Muscle of arm (tissue), 14 donors: ENCODE measurements at places on chromosomes 3 and 15.

DNA sequence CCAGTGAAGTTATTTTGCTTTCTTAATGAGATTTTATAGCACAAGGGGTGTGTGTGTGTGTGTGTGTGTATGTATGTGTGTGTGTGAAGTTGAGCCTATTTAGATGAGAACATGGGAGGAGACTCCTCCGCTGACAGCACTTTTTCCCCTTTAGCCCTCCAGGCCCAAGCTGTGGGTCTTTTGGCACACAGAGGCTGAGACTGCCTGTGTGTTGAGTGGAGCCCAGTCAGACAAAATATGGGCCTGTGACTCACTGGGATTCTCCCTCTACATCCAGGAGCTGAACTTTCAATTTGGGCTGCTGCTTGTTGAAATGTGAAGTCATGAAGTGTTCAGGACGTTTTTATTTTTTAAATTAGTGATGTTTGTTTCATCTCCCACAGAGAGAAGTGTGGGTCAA, 108.0 kb downstream of the MFSD1 start:
- DNase-seq: peak; percentile 11

DNA sequence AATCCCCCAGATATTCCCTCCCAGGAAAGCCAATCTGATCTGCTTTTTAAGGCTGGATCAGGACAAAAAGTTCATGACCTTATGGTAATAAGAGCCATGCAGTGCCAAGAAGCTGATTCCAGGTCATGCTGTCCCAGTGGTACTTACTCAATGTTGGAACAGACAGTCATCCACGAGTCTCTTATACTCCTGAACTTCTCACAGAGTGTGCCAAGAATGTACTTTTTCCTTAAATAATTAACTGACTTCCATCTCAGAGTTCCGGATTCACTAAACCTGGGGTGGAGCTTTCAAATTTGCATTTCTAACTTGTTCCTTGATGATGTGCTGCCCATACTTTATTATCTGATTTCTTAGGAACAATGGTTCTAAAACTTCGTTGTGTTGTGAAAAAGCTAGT, 3.4 kb upstream of the P3H2 start:
- DNase-seq: no peak

DNA sequence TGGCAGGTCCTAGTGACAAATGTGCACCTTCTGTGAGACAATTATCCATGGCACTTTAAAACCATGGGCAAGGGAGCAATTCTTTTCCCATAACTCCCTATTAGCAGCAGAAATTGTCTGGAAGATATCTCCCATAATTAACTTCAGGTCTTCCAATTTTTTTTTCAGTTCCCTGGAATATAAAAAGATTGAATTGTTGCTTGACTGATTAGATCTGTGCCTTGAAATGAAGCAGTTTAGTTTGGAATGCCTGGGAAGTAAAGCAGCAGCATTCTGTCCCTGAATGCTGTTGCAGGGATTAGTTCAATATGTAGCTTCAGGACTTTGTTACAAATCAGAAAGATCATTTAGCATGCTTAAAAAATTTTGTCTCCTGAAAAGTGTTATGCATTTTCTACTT, 137.0 kb upstream of the GOLGA6L4 start:
- no peak for DNase-seq

- DNase-seq: peak; percentile 56
Observed at GRCh38 chr3:68666429-68667136, 265.8 kb downstream of the TAFA4 start.

DNA sequence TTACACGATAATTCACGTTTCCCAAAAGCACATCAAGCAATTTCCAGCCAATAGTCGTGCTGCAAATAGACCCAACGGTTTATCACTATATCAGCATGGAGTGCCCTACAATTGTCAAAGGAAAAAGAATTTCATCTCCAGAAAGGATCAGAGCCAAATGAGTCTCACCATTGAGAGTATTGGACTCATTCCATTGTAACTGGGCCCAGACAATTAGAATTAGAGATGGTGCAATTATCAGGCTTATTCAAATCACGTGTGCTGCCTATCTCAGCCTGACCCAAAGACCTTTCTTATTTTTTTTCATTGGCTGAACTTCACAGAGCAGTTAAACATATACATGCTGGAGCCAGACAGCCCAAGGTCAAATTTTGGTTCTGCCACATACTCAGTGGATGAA, 87.0 kb upstream of the LRTM1 start:
- no peak for DNase-seq

DNA sequence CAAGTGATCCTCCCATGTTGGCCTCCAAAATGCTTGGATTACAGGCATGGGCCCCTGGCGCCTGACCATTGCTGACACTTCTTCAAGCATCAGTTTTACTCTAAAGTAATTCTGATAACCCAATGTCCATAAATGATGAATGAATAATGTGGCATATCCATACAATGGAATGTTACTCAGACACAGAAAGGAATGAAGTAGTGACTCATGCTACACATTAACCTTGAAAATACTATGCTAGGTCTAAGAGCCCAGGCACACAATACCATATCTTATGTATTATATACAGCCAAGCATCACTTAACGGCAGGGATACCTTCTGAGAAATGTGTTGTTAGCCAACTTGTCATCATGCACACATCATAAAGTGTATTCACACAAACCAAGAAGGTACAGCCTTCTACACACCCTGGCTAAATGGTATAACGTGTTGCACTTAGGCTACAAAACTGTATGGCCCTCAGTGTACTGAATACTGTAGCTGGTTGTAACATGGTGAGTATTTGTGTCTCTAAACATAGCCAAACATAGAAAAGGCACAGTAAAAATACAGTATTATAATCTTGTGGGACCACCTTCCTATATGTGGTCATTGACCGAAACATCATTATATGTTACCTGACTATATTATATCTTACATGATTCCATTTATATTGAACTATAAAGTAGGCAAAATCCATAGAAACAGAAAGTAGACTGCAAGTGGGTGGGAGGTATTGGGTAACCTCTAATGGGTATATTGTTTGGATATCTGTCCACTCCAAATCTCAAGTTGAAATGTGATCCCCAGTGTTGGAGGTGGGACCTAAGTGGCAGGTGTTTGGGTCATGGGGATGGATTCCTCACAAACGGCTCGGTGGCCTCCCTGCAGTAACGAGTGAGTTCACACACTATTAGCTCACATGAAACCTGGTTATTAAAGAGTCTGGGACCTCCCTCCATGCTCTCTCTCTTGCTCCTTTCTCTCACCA, 31.4 kb downstream of the MKRN2 start:
- DNase-seq: no peak

DNA sequence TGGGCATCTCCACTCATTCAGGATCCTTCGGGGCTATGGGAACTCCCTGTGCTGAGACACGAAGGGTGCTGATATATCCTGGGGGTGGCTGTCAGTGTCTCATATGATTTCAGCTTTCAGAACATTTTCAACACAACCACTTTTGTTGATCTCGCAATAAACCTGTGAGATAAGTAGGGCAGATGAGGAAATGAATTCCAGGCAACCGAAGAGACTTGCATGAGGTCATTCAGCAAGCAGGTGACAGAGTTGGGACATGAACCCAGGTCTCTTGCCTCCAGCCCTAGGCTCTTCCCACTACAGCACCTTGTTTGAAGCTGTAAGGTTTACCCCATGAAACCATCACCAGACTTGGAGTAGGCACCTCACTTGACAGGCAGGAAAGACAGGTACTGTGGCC, 16.6 kb downstream of the DUOX1 start:
- no peak for DNase-seq

GRCh38 chr15:56242576-56243162, 1.0 kb downstream of the RFX7 start:
- no peak for DNase-seq

GRCh38 chr3:176799675-176800074, 397.6 kb downstream of the TBL1XR1 start:
- no peak for DNase-seq

DNA sequence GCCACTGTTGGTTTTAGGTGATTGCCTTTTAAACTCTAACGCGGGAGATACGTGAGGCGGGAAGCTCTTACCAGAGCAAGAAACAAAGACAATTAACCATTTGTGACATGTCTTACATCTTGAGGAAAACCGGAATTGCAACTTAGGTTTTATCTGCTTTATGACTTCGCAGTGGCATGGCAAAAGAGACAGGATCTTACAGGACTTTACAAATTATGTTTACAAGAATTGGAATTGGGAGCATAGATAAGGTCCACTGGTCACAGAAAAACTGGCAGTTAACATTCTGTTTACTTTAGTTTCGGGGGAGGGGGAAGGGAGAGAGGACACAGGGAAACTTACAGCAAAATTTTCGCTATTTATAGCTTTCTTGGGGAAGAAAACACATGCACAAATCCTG, 1119.6 kb downstream of the ZPLD1 start:
- DNase-seq: no peak
